ENCODE measurements at places on chromosomes 2 and 18.
A peak's percentile ranks its signal among the peaks of the same experiment; 100 is the strongest.

- no peak for DNase-seq
These were observed 9.8 kb downstream of the STAM2 start for GRCh38 chr2:152165780-152166179.

- peak; percentile 80 for DNase-seq
These were observed 130.9 kb downstream of the TPGS2 start for GRCh38 chr18:36697905-36698304.

- no peak for DNase-seq
These were observed 65.2 kb upstream of the SMAD2 start for GRCh38 chr18:47995654-47996053.

DNA sequence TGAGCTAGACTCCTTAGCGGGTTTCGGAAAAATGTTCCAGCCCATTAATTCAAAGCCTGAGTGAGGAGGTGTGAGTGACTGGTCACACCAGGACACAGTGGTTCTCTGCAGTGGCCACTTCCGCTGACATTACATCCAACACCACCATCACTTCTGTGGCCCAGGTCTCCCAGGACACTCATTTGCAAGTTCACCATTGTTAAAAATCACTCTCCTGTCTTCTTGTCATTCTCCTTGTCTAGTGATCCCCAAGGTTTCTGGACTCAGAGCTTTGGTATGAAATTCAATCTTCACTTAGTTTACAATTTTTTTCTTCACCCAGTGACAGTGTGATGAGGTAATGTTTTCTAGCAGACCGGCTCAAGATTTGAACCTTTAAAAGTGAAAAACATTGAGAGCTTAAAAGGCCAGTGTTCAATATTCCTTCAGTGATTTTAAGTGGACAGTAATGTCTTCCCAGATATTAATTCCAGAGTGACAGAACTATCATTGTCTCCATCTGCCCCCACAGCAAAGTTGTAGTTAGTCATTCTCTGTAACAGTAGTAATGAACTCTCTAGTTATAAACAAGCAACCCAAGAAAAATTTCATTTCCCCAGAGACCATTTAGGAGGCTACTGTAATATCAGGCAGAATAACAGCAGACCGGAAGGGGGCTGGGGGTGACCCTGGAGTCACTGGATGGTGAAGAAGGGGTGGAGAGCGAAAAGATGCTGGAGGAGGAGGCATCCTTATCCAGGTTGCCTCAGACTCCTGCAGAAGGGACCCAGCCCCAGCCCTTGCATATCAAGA lies 164.9 kb downstream of the GFPT1 start:
- DNase-seq = peak; percentile 68

GRCh38 chr2:214565246-214565645 lies 154.4 kb downstream of the VWC2L start:
- DNase-seq = no peak

- peak; percentile 15 for DNase-seq
These were observed at the start of gene EDAR for GRCh38 chr2:108988796-108989713. Gene EDAR (minus strand): TSS chr2:108989220. CDS start chr2:108931014, 58,206 bp downstream.

DNA sequence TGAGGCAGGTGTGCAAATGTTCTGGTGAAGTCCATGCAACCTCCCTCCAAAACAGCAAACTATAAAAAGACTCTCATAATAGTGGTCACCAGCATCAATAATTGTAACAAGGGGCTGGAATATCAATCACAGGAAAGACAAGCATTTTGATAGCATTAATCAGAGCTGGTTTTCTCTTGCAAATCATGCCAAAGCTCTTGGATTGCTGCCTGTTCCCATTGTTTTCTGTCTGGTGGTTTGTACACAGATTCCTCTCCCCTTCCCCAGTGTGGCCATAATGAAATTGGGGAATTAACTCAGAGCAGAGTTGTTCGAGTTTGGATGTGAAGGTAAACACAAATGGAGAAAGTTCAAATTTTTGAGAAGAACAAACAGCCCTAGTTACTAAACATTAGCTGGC lies 134.2 kb downstream of the CDCA7 start:
- peak; percentile 21 for DNase-seq

- peak; percentile 35 for DNase-seq
These were observed 84.9 kb upstream of the EPB41L3 start for GRCh38 chr18:5628512-5629255.

GRCh38 chr18:29608982-29609381 lies 1432.1 kb upstream of the CDH2 start:
- DNase-seq = no peak

DNA sequence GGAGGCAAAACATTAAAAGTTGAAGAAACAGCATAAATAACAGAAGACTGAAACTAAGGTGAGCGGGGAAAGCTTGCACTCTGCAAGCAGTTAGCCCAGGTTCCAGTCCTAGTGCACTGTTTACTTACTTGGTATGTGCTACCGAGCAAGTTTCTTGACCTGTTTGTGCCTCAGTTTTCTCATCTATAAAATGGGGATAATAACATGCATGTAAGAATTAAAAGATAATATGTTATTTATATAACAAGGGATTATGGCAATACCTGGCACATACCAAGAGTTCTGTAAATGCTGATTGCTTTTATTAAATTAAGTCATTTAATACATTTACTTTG lies 37.1 kb upstream of the IKZF2 start:
- no peak for DNase-seq

DNA sequence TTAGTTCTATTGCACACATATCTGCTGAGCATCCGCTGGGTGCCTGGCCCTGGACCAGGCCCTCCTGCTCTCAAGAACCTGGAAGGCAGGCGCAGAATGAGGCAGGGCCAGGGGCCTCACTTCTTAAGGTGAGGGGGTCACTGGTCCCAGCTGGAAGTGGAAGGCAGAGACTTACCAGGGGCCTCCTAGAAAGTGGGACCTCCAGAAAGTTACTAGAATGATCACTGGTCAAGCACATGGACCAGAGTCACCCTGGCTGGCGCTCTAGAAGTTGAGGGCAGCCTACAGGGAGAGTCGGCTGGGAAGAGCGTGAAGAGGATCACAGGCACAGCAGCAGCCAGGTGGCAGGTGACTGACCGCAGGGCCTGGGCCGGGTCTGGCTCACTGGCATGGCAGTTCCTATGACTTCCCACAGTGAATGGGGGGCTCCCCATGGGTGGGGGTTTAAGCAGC lies 26.1 kb upstream of the MAL start:
- no peak for DNase-seq

GRCh38 chr2:147342329-147342728 lies 502.5 kb upstream of the ACVR2A start:
- no peak for DNase-seq

DNA sequence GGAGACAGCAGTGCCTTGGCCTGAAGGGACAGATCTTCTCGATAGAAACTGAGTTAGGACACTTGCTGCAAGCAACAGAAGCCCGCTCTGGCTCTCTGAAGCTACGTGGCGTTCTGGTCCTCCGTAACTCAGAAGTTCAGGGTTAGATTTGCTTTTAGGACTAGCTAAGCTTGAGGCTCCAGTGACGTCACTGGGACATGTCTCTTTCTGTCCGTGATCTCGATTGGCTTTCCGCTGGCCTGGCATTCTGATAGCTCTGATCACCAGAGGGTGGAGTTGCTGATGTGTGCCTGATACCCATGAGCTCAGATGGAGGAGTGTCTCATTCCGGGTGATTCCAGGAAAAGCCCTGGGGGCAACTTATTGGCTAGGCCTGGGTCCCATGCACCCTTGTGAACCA lies 75.0 kb downstream of the GLI2 start:
- no peak for DNase-seq

DNA sequence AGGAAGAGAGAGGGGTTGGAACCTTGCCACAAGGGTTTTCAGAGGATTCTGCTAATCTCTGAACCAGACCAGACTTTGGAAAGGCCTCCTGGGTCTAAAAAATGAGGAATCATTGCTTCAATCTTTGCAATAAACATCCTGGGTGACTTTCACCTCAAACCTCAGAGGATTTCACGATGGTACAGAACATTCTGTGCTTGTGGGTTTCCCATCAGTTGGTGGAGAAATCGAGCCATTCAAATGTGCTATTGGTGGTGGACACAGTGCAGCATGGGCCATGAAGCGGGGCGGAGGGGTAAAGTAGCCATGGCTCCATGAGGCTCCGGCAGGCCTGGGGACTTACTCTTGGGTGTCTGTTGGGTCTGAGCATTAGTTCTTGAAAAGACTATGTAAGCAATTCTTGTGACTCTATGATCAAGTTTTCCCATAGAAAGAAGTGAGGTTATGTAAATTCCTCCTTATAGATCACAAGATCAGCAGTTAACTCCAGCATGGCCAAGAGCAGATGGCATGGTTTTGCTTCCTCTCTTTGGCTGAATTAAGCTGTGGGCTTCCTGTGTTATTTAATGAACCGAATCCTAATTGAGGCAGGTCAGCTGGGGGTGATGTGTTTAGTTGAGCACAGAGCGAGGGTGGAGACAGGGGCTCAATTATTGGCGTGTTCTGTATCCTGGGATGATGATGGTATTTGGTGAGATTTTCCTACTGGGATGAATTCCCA lies 1.9 kb upstream of the IL1R2 start:
- no peak for DNase-seq

DNA sequence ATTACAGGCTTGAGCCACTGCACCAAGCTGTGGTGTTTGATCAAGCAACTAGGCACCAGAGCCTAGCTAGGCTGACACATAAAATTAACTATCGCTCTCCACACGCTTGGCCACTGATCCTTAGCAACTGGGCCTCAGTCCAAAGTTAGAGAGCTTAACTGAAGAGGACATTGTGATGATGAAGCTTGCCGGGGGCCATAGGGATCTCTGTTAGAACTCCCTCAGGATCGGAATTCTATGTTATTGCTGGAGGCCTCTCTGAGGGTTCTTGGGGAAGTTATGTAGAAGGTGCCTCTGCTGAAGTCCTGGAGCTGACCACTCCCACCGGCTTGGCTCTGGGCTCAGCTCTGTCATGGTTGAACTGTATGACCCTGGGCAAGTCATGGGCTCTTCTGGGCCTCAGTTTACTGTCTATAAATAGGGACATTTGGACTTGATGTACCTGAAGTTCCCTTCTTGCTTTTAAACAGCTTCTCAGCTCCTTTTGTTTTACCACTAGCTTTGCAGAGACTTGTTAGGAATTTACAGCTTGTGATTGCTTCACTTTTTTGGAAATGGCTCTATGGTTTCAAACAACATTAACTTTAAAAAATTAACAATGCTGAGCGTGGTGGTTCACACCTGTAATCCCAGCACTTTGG lies 44.1 kb downstream of the GATA6 start:
- peak; percentile 43 for DNase-seq

- DNase-seq = no peak
These were observed 40.6 kb downstream of the TMEM87B start for GRCh38 chr2:112095681-112096080.

DNA sequence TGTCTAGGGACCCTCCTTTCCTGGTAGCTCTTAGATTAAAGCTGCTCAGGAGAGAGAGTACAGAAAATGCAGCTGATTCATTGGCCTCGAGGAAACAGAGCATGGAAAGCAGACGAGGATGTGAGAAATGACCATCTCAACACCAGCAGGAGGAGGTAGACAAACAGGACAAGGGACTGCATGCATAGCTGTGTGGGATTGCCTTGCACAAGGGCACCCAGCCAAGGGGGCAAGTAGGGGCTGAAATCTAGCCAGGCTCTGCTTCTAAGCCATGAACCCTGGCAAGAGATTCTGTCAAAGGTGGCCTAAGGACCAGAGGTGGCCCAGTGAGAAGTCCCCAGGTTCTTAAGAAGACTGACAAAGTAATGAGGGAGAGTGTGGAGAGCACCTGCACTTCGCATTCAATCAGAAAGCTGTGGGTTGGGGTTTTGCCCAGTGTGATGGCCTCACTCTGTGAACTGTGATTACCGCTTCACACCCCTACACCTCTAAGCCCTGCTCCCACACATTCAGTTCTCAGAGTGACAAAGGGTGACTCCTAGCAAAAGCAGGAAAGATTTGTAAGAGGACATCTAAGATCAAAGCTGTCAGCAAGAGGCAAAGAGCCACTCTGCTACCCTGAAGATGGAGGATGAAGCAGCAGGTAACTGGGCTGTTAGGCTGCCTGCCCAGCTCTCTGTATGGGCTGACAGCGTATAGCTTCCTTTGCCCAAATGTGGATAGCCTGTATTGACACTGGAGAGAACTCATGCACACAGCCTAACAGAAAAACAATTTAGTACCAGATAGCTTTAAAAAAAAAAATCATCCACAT lies 151.3 kb upstream of the PELI1 start:
- no peak for DNase-seq

DNA sequence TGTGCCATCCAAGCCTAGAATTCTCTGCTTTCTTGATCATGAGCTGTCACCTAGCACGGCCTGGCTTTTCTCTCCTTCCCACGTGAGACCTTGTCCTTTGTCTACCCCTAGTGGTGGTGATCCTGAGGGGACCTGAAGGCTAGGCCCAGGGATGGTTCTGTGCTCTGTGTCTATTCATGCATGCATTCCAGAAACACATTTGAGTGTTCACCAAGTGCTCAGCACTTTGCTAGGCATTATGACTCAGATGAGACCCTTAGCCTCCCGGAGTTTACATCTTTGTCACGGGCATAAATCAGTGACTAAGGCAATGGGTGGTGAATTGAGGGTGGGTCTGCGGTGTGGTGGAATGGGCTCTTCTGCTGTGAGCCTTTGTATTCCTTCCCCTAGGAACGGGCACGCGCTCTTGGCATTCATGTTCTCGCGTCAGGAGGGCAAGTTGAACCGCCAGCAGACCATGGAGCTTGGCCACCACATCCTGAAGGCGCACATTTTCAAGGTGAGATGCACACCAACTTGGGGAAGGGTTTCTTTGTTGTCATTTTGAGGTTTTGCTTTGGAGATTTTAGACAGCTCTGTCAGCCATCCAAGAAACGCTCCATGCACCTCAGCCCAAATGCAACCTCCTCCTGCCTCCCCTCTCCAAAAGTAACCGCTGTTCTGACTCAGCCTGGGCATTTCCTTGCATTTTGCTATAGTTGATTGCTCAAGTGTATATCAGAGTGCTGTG lies 100.9 kb downstream of the WDSUB1 start:
- DNase-seq = peak; percentile 53

- DNase-seq = no peak
These were observed 519.2 kb upstream of the MYT1L start for GRCh38 chr2:2850218-2850755.

GRCh38 chr2:53848062-53848461 lies 11.7 kb downstream of the GPR75 start:
- no peak for DNase-seq

GRCh38 chr2:230742781-230743180 lies 30.1 kb downstream of the CAB39 start:
- no peak for DNase-seq

GRCh38 chr2:7961550-7961949 lies 720.3 kb upstream of the ID2 start:
- no peak for DNase-seq

DNA sequence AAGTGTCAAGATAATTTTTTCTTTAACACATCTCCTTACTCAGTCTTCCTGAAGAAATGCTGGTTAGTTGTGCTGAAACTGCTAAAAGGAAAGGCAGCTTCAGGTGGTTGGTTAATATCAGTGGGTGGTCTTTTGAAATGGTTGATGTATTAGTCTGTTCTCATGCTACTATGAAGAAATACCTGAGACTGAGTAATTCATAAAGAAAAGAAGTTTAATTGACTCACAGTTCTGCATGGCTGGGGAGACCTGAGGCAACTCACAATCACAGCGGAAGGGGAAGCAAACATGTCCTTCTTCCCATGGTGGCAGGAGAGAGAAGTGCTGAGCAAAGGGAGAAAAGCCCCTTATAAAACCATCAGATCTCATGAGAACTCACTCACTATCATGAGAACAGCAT lies 125.9 kb upstream of the CYRIA start:
- DNase-seq = no peak

GRCh38 chr2:161204846-161205245 lies 44.6 kb downstream of the TANK start:
- DNase-seq = peak; percentile 14

All from fibroblast of pulmonary artery (primary cell).